Activated T-helper 2 cell treated with anti-CD3 and anti-CD28 coated beads, Interferon-gamma antibody, Interleukin-2, Interleukin-4, amounts not matched to agents 10 μg/mL and 5 μg/mL and 100 μg/mL, durations not matched to agents 14 hours and 24 hours and 36 hours (primary cell): ENCODE measurements at places on chromosomes 3 and 15. TPM values are rescaled to one million over a fixed set of nuclear protein-coding genes. Genes with fewer than 3 reads are reported as not detected.

DUOXA2 gene
- not detected in 2 replicates for total RNA-seq

GRCh38 chr3:27326629-27327545, 42.3 kb downstream of the NEK10 start:
- no peak for DNase-seq

- no peak for DNase-seq
Measured at GRCh38 chr3:52892625-52893311, 4.6 kb downstream of the STIMATE start.

DNA sequence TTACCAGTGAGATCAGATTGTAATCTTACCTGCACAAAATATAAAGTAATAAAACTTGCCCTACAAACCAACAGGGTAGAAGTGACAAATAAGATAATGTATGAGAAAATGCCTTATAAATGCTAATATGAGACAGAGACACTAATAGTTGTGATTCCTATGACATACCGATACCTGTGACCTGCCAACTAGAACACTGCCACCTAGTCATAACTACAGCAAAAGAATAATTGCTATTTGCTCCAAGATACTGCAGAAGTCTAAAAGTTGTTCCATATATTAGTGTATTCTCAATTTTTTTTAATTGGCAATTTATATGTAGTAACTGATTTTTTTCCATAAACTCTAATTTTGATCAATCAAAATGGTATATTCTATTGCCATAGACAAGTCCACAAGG, 25.3 kb upstream of the GP5 start:
- DNase-seq = no peak

DNA sequence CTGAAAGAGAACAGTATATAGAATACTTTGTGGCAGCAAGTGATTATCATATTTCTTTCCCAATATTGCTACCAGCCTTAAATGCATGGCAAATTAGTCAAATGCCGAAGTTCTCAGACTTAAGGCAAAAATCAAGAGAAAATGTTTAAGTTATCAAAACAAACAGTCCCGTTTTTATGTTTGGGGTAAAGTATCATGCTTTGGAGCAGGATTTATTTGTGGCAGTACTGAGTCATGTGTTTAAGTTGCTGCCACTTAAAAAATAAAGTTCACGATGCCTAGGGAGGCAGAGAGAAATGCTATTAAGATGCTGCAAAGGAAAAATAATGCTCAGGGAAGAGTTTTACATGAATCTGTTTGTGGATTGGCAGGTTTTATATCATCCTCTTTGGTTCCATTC, 417.4 kb upstream of the MDFIC2 start:
- no peak for DNase-seq

DNA sequence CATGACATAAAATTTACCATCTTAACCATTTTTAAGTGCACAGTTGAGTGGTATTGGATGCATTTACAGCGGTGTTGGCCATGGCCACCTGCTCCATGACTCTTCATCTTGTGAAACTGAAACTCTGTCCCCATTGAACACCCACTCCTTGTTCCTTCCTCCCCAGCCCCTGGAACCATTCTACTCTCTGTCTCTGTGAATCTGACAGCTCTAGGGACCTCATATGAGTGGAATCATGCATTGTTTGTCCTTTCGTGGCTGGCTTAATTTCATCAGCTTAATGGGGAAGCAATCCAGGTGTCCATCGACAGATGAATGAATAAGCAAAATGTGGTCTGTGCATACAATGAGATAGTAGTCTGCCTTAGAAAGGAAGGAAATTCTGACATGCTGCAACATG, 42.5 kb downstream of the PLXNA1 start:
- no peak for DNase-seq

DNA sequence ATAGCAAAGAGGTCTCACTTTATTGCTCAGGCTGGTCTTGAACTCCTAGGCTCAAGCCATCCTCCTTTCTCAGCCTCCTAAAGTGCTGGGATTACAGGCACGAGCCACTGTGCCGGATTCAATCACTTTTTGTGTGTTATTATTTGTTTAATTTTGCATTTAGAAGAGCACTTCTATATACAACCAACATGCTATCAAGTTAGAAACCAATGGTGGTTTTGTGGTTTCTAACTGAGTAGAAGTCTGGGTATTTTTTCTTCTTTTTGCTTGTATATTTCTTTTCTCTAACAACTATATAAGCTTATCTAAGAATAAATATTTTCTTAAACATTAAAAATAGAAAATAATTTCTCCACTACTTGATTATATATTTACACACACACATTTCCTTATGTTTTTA, 86.7 kb downstream of the PEAK1 start:
- no peak for DNase-seq

DNA sequence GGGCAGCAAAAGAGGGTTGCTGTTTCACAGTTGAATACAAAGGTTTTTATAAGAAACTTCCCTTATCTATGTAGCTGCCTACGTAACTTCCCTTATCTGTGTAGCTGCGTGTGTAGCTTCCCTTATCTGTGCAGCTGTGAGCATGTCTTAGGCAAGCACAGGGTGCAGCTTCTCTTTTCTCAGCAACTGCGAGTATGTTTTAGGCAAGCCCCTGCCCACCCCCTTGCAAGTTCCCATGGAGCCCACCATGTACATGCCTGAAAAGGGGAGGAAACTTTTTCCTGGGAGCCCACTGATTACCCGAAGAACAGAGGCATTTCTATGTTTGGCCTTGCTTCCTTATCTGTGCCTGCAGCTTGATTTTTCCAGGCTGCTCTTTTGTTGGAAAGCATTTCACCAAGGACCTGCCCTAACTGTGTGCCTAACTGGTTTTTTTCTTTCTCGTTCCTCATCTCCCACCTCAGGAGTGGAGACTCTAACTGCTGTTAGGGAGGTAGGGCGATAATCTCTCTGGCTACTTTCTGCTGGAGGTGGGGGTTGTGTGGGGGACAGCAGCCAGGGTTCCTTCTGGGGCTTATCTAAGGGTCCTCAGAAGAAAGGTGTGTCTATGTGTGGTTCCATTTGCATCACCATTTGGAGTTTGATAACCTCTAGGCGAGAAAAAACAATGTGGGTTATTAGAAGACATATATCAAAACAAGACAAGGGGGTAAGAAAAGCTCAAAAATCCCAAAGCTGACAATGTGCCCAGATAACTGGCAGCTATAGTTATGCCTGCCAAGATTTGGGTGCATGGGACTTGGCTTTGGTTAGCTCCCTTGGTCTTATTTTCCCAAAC, 26.0 kb downstream of the SORD start:
- DNase-seq = no peak
